ENCODE measurements at places on chromosomes 4 and X.

DNA sequence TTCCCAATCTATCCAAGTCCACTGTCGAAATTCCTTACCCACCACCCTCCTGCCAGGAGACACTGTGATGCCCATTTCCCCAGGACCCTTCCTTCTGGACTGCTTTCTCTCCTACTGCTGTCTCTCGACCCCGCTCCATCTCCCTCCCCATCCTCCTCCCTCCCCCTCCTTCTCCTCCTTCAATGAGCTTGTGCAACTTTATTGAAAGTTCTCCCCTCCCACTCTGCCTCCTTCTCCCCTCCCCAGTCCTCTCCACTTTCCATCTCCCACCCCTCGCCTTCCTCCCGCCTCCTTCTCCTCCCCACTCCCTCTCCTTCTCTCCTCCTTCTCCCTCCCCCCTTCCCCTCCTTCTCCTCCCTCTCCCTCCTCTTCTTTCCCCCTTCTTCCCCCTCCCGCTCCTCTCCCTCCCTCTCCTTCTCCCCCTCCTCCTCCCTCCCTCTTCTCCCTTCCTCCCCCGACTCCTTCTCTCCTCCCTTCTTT lies 116.6 kb upstream of the FAT1 start:
- no peak for DNase-seq

- DNase-seq = peak; percentile 24
Measured at GRCh38 chr4:175290401-175290800, 372.2 kb downstream of the ADAM29 start.

DNA sequence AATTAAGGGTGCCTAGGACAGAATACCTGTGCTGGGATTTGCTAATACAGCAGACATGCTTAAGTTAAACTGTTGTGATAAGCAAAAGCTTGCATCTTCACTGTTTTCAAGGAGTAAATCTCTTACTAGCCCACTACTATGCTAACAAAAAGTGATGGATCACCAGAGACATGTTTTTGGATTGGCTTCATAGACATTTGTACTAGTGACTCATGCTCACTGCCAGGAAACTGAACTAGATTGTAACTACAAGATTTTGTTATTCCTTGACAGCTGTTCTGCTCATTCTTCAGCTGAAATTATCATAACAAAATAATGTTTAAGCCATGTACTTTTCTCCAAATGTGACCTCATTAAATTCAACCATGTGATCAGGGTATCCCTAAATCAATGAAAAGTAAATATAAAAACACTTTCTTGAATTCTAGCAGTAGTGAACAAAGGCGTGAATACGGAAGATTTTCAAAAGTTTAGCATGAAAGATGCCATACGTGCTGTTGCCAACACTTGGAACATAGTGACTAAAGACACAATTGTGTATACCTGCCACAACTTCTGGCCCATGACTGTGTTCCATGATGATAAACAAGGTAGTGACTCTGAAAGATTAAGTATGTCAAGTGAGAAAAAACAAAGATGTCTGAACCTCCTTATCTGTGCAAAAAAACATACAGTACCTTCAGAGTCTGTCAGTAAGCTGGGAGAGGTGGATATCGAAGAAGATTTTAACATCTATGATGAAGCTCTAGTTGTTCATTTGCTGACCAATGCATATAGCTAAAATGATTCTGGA lies 154.0 kb downstream of the BTC start:
- DNase-seq = peak; percentile 48

DNA sequence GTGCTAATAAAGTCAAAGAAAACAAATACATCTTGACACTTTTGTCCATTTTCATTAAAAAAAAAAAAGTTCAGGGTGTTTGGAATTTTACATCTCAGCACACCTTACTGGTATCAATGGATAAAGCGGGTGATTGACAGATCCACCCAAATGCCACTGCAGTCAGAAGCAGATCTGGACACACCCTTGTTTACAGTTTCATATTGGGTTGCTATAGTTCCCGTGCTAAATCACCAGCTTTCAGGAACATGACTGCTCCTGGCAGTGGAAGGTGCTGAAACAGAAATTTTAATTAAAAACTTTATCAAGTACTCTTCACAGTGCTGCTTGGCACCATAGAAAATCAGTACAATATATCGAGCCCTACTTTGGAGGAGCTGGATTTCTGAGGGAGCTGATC lies 116.3 kb downstream of the STOX2 start:
- no peak for DNase-seq

DNA sequence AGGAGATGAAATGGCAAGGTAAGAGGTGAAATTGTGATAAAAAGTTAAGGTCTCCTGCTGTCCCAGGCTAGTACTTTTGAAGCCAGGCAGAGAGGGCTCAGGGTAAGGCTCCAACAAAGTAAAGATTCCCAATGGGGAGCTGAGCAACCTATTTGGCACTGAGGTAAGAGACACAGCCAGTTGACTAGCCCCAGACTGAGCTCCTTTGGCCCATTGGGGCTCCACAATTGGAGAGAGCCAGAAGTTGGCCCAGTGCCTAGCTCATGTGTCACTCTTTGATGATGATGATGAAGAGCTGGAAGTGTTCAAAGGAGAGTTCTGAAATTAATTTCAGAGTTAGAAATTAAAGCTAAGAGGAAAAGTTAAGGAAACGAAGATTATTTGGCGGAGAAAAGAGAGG lies 94.6 kb downstream of the RLIM start:
- no peak for DNase-seq

- no peak for DNase-seq
Measured at GRCh38 chr4:189858435-189858834, 82.2 kb upstream of the FRG1 start.

GRCh38 chr4:25178838-25179261 lies 18.6 kb upstream of the SEPSECS start:
- no peak for DNase-seq

DNA sequence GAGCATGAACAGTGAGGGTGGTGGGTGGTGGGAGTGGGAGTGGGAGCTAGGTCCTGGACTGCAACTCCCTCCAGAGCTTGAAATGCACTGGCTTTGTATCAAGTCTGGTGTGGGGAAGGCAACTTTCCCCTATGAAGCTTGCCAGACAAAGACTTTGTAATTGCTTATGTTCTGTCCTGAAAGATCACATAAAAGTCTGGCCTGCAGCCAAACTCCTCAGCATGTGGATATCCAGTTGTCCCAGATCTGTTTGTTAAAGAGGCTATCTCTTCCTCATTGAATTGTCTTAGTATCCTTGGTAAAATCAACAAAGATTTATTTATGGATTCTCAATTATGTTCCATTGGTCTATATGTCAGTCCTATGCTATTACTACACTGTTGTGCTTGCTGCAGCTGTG lies 607.9 kb downstream of the GLUD2 start:
- DNase-seq = no peak

GRCh38 chr4:118888666-118889311 lies at the start of gene SYNPO2:
TSS of gene SYNPO2 (plus strand) at chr4:118888854. CDS start at chr4:118889037, 183 bp downstream.
- DNase-seq = peak; percentile 88

- DNase-seq = no peak
Measured at GRCh38 chrX:48751343-48751742, 10.2 kb upstream of the GLOD5 start.

DNA sequence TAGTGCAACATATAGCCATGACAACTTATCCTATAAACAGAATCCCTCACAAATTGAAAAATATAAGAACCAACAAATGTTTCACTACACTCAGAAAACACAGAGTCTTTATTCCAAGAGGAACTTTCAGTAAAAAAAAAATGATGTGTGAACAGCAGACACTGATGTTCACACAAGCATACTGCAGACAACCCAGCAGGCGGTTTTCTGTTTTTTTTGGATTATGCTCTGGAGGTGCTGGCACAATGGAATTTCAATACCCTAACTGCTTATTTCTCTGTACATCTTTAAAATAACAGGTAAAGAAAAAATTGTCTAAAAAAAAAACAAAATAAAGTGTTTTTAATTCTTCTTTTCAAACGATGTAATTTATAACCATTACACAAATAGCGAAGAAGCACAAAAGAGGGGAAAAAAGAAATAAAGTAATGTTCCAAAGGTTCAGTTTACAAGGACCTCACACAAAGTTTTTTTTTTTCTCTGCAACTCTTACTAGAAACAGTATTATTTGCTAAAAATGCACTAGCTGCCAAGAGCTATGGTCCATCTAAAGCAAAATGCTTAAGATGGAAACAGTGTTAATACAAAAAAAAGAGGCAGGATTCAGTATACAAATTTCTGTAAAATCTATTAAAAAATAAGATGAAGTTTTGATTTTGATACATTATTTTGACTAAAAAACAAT lies 55.3 kb downstream of the ANAPC10 start:
- DNase-seq = no peak

- DNase-seq = no peak
Measured at GRCh38 chr4:159374749-159375530, 272.1 kb downstream of the RAPGEF2 start.

- peak; percentile 9 for DNase-seq
Measured at GRCh38 chrX:13007519-13008188, 32.7 kb downstream of the TMSB4X start.

GRCh38 chrX:15976396-15976795 lies 121.8 kb upstream of the AP1S2 start:
- DNase-seq = no peak

DNA sequence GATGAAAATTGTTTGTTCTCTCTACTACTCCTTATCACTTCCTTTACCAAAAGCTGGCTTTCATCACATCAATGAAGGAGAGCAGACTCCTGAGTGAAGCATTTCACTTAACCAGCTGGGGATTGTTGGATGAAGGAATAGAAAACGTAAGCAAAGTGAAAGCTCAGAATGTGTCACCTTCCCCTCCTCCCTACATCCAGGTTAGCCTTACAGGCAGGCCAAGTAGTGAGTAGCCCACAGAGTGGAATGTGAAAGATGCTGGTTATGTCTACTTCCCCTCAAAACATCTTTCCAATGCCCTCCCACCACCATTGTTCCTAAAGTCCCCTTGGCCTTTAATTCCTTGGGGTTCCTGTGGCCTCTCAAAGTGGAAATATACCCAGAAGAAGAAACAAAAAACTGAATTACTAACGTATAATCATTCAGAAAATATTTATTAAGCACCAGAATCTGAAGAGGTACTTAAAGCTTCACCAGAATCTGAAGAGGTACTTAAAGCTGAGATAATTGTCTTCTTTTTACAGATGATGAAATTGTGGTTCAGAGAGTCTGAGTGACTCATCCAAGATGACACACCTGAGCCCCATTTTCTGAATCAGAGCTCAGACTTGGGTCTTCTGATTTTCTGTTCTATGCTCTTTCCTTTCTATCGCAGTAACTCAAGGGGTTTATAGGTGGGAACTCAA lies 6.5 kb downstream of the P2RY4 start:
- peak; percentile 62 for DNase-seq

GRCh38 chrX:109660435-109661143 lies 35.6 kb upstream of the KCNE5 start:
- DNase-seq = no peak

DNA sequence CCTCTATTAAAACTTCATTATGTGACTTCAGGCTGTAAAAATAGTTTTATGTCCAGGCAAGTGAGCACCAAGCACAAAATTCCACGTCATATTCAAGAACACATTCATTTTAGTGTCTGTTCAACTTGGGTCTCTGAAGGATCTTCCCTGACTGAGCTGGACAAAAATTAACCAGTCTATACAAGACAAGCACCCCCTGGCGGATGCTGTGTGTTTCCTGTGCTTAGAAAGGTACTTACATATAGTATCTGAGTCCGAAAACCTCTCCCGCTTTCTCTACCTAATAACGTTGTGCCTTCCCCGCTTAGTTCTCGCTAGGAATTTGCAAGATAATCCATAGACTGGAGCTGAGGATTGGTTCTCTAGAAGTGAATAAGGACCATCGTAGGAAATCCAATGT lies 2214.5 kb upstream of the TENM3 start:
- DNase-seq = peak; percentile 37

GRCh38 chr4:123348946-123349345 lies 47.6 kb upstream of the SPRY1 start:
- no peak for DNase-seq

DNA sequence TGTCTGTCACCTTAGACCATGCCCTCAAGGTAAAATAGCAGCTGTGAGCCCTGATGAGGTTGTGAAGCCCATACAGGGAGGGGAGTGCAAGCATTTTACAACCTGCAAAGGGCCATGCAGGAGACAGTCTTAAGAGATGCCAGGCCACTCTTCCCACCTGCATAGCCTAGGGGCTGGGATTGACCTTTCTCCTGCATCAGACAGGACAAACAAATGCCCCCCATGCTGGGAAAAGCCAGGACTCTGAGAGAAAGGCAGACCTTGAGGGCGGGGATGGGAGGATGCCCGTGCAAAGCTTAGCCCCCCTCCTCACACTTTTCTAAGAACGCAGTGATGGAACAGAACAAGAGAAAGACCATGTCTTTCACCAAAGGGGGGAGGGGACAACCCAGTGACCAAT lies 137.9 kb upstream of the MAMLD1 start:
- DNase-seq = no peak

DNA sequence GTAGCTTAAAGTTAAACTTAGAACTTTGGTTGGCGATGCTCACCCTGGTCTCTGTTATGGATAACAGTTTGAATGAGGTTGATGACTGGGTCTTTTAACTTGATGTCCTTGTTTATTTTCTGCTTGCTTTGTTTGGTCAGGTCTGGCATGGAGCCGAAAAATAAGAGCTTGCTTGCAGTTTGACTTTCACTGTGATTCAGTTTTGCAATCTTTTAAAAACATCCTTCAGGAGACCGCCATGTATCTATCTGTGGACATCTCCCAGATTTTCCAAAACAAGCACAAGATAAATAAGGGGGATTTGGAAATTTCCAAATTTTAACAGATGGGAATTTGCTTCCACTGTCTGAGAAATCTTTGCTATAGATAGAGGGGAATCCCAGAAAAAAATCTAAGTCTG lies 246.7 kb downstream of the PALLD start:
- no peak for DNase-seq

- peak; percentile 78 for DNase-seq
Measured at GRCh38 chrX:70166601-70167590, 10.4 kb upstream of the DGAT2L6 start.

- DNase-seq = no peak
Measured at GRCh38 chr4:185740471-185740873, 71.5 kb downstream of the SORBS2 start.

DNA sequence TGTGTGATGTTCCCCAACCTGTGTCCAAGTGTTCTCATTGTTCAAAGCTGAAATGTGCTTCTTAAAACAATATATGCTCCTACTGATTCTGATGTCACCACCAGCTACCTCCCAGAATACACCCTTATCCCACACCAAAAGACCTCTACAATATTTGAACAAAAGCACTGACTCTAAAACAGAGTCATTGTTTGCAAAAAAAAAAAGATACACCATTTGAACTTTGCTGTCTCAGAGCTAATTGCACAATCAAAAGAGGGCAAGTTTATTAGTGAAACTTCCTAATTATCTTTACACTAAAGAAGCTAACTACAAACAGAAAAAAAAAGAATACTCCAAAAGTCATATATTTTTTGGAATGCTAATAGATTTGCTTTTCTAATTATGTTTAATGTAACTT lies 34.1 kb upstream of the INTU start:
- no peak for DNase-seq

- peak; percentile 51 for DNase-seq
Measured at GRCh38 chr4:36281384-36282106, at the start of gene DTHD1. TSS of gene DTHD1 (plus strand) at chr4:36281616. CDS start at chr4:36281759, 143 bp downstream.

DNA sequence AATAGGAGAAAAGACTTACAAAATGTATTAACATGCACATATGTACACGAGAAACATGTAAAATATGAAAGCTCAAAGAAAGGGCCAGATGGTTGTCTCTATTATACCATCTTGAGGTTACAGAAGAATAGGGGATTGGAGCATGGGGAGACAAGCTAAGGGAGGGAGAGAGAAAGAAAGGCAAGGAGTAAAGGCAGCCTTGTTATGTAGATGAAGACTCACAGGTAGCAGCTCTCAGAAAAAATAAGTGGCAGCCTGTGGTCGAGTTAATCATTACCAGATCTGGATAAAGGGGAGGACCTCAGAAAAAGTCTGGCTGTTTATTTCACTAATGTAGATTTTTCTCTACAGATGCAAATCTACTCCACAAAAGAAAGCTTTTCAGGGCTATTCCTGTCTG lies 26.6 kb upstream of the PPP1R2C start:
- no peak for DNase-seq

- DNase-seq = no peak
Measured at GRCh38 chrX:19177721-19178120, 55.5 kb upstream of the ADGRG2 start.
